Karpas-422 (cell line): ENCODE measurements at places on chromosomes 1 and 21. TPM values are rescaled to one million over a fixed set of nuclear protein-coding genes. Genes with fewer than 3 reads are reported as not detected.

LORICRIN gene
- total RNA-seq = not detected in 2 replicates

MX2 gene
- total RNA-seq = 27.8 and 31.0 TPM in 2 replicates

RGS7 gene
- total RNA-seq = not detected in 2 replicates

BSND gene
- total RNA-seq = not detected in 2 replicates

SLC30A7 gene
- total RNA-seq = 8.9 and 28.8 TPM in 2 replicates

DYNLT5 gene
- not detected in 2 replicates for total RNA-seq

AUNIP gene
- total RNA-seq = 7.2 and 11.6 TPM in 2 replicates

USP24 gene
- 53.9 and 89.8 TPM in 2 replicates for total RNA-seq

SHISAL2A gene
- total RNA-seq = not detected in 2 replicates

BEND5 gene
- not detected in 2 replicates for total RNA-seq

SYCP1 gene
- total RNA-seq = not detected in 2 replicates

TAL1 gene
- not detected in 2 replicates for total RNA-seq

IGSF3 gene
- not detected in 2 replicates for total RNA-seq

ELAVL4 gene
- 0.11 TPM in 1 of 2 replicates, not detected in the other for total RNA-seq

KCNQ4 gene
- 2.3 and 3.2 TPM in 2 replicates for total RNA-seq

GLMN gene
- 21.2 and 22.7 TPM in 2 replicates for total RNA-seq

BRINP3 gene
- not detected in 2 replicates for total RNA-seq

MRPL24 gene
- 102 and 113 TPM in 2 replicates for total RNA-seq

RPE65 gene
- not detected in 2 replicates for total RNA-seq

HFM1 gene
- not detected in 2 replicates for total RNA-seq

ARHGEF19 gene
- 2.2 and 2.5 TPM in 2 replicates for total RNA-seq

OR2M5 gene
- not detected in 2 replicates for total RNA-seq

MNDA gene
- total RNA-seq = not detected in 2 replicates

OR2G6 gene
- not detected in 2 replicates for total RNA-seq

PDC gene
- total RNA-seq = not detected in 2 replicates

SIPA1L2 gene
- 0.04 TPM in 1 of 2 replicates, not detected in the other for total RNA-seq

PRR9 gene
- total RNA-seq = not detected in 2 replicates

TEDDM1 gene
- total RNA-seq = not detected in 2 replicates

LCE2A gene
- not detected in 2 replicates for total RNA-seq

TMPRSS3 gene
- not detected in 2 replicates for total RNA-seq

HEATR1 gene
- 29.6 and 53.6 TPM in 2 replicates for total RNA-seq

TSTD1 gene
- total RNA-seq = 16.0 and 32.3 TPM in 2 replicates

LYPLA2 gene
- 43.1 and 69.8 TPM in 2 replicates for total RNA-seq

RHD gene
- total RNA-seq = 0.26 TPM in 1 of 2 replicates, not detected in the other
